ENCODE measurements at places on chromosomes 7 and 10.

- no peak for DNase-seq
These were observed 190.4 kb downstream of the CTTNBP2 start for GRCh38 chr7:117682681-117683385.

- DNase-seq = no peak
These were observed 660 bp downstream of the GALNT17 start for GRCh38 chr7:71132377-71133231.

GRCh38 chr7:114108510-114108909 lies 189.7 kb upstream of the PPP1R3A start:
- DNase-seq = no peak

- no peak for DNase-seq
These were observed 150.3 kb downstream of the PIP4K2A start for GRCh38 chr10:22564060-22564459.

GRCh38 chr7:158016180-158017097 lies 571.2 kb downstream of the PTPRN2 start:
- no peak for DNase-seq

GRCh38 chr10:96513305-96513697 lies 425 bp downstream of the TLL2 start:
- peak; percentile 77 for DNase-seq

DNA sequence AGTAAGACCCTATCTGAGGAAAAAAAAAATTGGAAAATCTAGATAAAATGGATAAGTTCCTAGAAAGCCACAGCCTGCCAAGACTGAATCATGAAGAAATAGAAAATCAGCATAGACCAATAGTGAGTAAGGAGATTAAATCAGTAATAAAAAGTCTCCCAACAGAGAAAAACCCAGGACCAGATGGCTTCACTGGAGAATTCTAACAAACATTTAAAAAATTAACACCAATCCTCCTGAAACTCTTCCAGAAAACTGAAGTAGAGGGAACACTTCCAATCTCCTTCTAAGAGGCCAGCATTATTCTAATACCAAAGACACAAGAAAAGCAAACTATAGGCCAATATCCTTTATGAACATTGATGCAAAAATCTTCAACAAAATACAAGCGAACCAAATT lies 8.8 kb upstream of the LIMK1 start:
- no peak for DNase-seq
